ENCODE measurements at places on chromosomes 11 and 22.

GRCh38 chr11:73229896-73230875, 12.1 kb downstream of the P2RY2 start:
- no peak for DNase-seq

DNA sequence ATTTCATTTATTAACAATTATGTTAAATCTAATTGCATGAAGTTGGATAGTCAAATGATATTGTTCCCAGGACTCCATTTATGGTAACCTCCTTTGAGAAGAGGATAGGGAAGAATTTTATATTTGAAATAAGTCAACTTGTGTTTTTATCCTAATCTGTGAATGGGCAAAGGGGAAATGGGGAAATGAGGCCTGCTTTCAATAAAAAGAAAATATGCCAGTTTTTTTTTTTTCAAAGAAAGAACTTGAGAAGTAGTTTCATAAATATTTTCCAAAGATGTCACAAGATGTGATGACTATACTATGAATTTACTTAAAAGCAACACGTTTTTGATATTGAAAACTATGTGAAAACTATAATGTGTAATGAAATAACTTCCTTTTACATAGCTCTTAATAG, 201.8 kb downstream of the TMEM135 start:
- DNase-seq: no peak

- no peak for DNase-seq
Measured at GRCh38 chr11:44906649-44907048, 44.0 kb downstream of the TP53I11 start.

DNA sequence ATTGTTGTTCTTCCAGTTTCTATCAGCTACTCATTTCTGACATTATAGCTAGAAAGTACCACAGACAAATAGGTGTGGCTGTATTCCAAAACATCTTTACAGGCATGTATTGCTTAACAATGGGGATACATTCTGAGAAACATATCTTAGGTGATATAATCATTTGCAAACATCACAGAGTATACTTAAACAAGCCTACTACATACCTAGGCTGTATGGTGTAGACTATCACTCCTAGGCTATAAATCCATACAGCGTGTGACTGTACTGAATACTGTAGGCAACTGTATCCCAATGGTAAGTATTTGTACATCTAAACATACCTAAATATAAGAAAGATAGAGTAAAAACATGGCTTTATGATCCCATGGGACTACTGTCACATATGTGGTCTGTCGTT, 231.8 kb downstream of the ETS1 start:
- DNase-seq: no peak

- DNase-seq: no peak
Measured at GRCh38 chr11:34044664-34045485, 6.7 kb upstream of the CAPRIN1 start.

- DNase-seq: no peak
Measured at GRCh38 chr22:44217346-44217745, 36.6 kb downstream of the PARVG start.

DNA sequence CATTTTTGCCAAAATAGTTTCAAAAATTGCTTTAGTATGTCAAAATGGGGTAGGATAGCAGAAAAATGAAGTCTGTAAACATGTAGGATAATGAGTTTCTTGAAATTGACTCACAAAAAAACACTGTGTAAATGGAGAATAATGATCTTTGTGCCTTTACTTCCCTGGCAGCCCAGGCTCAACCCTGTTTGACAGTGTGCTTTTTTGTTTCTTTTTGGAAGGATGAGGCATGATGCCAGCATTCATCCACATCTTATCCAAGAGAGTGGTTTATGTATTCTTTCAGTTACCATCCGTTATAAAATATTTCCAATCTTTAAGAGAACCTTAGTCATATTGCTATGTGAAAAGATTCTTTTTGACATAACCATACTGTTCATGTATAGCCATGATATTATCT, 70.6 kb downstream of the ARHGAP42 start:
- DNase-seq: no peak

DNA sequence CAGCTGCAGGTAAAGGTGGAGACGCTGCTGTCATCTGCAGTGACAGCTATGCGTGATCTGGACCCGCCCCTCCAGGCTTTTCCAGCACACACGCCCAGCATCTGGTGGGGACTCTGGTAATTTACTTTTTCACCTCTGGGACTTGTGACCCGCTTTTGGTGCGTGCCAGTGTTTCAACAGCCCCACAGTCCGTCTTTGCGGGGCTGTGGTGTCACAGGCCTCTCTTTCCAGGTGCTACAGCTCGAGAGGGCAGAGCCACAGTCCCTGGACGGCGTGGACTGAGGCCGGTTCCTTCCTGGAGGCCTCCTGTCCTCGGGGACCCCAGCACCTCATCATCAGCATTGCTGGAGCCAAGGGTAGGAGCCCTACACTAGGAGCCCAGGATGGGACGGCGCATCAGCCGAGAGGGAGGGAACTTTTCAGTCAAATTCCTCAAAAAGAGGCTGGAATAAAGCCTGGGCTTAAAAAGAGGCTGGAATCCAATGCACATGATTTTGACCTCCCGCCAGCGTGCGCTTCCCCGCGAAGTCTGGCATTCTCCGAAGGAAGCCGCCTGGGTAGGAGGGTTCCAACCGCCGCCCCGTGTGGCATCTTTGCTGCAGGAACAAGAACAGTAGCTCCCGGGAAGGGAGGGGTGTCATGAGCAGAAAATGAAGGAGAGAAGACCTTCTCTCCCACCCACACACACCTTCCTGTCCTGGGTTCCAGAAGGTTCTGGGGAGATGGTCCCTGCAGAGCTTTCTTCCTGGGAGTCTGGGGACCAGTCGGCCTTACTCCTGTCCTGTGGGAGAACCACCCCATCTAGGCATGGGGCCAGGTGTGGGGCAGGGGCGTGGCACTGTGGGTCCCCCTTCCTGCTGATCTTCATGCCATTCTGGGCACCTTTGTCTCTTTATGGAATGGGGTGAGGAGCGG, 25.7 kb upstream of the KRTAP5-7 start:
- no peak for DNase-seq

DNA sequence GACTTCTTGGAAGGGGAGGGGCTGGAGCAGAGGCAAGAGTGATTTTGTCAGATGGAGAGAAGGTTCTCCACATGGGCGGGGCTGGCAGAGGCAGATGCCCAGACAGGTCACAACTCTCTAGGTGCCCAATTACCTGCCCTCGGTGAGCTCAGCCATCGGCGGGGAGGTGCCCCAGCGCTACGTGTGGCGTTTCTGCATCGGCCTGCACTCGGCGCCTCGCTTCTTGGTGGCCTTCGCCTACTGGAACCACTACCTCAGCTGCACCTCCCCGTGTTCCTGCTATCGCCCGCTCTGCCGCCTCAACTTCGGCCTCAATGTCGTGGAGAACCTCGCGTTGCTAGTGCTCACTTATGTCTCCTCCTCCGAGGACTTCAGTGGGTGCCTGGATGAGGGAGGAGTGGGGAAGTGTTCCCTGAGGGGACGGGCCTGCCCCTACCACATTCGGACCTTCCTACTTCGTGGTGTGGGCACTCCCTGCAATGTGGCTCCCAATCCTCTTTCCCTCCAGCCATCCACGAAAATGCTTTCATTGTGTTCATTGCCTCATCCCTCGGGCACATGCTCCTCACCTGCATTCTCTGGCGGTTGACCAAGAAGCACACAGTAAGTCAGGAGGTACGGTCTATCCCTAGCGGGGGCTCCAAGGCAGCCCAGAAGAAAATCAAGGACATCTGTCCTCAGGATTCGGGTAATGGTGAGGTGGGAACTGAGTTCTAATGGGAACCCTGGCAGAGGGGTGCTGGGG, 15.6 kb downstream of the PGAP2 start:
- DNase-seq: no peak

All from SHP77 treated with DMSO at 0.1 percent for 48 hours (cell line).